Neural progenitor cell (in vitro differentiated cells): ENCODE measurements at places on chromosomes 2 and 18. TPM values are rescaled to one million over a fixed set of nuclear protein-coding genes. Genes with fewer than 3 reads are reported as not detected.

Gene CCDC68
- not detected in 2 replicates for total RNA-seq

DNA sequence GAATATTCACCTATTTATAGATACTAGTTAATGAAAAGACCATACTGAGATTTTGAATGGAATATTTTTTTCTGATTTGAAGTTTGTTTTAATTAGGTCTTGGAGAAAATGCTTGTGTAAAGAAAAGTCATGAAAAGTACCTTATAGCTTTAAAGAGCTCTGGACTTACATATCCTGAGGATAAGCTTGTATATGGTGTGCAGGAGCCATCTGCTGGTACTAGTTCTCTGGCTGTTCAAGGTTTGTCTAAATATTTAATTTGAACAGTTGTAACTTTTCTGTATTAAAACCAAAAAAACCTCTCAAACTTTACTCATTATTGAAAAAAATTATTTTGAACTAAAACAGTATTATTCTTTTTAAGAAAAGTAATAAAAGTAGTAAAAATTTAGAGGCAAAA, 50.1 kb downstream of the UBR3 start:
- no peak for DNase-seq

DNA sequence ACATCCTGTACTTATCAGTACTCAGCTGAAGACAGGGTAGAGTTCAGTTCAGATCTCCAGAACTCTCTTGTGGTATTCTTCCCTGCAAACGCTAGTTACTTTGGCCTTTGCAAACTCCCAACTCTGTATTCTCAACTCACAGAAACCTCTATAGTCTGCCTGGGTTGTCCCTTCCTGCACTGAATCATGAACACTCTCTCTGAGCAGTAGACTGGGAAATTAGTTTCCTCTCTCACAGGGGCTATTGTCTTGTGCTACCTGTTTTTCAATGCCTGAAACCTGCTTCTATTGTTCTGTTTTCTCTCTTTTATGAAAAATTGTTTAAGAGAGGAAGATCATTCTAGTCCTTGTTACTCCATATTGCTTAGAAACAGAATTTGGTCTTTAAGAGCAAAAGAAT, 134.7 kb downstream of the VIT start:
- DNase-seq = no peak

GRCh38 chr2:100878000-100878791, 58.3 kb downstream of the NPAS2 start:
- DNase-seq = no peak
